Hematopoietic multipotent progenitor cell (in vitro differentiated cells): ENCODE measurements at places on chromosomes 2 and 18. TPM values are rescaled to one million over a fixed set of nuclear protein-coding genes. Genes with fewer than 3 reads are reported as not detected.

GRCh38 chr2:48045613-48046012 is 139.3 kb upstream of the FBXO11 start:
- DNase-seq: no peak

- no peak for DNase-seq
Measured at GRCh38 chr18:45166836-45167551, 448.3 kb upstream of the SLC14A2 start.

The IMPACT gene
- 13.5 TPM for total RNA-seq

The CCDC68 gene
- total RNA-seq: not detected

DNA sequence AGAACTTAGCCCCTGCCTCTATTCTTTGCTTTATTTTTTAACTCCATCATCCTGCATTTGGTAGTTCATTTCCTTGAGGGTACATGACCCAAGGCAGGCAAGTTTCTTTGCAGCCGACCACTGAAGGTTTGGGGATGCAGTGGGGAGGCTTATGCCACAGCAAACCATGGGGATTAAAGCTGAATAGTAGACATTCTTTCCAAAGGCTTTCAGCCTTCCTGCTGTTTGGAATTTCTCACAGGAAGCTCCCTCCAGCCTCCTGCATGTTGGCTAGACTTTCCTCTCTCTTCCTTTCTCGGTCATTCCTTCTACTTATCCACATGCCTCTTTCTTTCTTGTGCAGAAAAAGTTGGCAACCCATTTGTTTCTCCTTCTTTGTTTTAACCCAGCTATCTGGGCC is 77.3 kb downstream of the SOCS6 start:
- no peak for DNase-seq

The RAB17 gene
- not detected for total RNA-seq

GRCh38 chr18:36849288-36850006 is 20.5 kb downstream of the KIAA1328 start:
- no peak for DNase-seq

DNA sequence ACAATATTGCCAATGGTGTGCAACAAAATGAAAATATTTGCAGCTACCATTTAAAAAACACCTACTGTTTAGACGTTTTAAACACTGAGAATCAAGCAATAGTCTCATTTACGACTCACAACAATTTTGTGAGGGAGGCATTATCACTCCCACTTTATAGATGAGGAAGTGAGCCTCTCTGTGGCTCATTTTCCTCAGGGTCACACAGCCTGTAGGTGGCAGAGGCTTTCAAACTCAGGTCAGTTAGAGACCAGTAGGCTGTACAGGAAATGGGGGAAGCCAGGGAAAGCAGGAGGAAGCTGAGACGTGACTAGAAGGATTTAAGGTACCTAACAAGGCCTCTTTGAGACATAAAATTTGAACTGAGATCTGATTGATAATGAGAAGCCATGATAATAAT is 95.0 kb upstream of the ZNF521 start:
- no peak for DNase-seq

GRCh38 chr2:96948834-96949520 is 37.4 kb downstream of the FAM178B start:
- DNase-seq: no peak

The NTSR2 gene
- total RNA-seq: not detected

The MAP2 gene
- total RNA-seq: under 0.01 TPM

The DSG1 gene
- total RNA-seq: not detected

GRCh38 chr18:50877545-50878265 is 1.2 kb upstream of the ME2 start:
- DNase-seq: no peak

DNA sequence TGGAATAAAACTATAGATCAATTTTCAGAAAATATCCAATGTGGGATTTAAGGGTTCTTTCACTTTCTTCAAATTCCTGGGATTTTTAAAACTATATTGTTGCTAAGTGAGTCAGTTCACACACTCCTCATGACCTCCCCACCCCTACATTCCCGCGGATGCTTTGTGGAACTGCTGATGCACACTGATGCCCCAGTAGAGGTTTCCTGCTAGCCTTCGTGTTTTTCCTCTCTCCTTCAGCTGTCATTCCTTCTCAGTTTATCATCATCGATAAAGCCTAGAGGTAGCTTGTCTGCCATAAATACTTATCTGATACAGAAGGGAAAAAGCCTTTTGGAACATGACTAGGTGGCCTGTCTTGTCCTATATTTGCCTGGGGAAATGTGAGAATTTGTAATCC is 67.4 kb upstream of the GALNT5 start:
- no peak for DNase-seq

The GLI2 gene
- total RNA-seq: under 0.01 TPM

DNA sequence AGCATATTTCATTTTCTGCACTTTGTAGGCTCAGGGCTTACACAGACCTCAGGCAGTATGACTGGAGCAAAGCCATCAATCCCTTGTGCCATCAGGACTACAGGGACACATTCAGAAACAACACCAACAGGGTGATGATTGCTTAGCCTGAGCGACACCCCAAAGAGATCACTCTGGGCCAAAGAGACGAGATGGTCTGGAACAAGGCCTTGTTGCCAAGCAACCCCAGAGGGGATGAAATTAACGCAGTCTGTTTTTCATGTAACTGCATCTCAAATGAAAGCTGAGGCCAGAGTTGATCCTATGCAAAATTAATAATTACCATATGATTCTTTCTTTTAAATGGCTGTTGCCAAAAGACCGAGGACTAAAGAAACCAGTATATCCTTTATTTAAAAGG is 20.2 kb upstream of the B3GNT2 start:
- no peak for DNase-seq

- no peak for DNase-seq
Measured at GRCh38 chr2:69549421-69549820, 94.1 kb downstream of the AAK1 start.
